Tibial nerve (tissue), 4 donors: ENCODE measurements at places on chromosomes 1 and 21. TPM values are rescaled to one million over a fixed set of nuclear protein-coding genes. Genes with fewer than 3 reads are reported as not detected.

ZBTB8A gene
- total RNA-seq = 14.9 TPM

ABL2 gene
- total RNA-seq = 23.9 TPM

WNT3A gene
- not detected for total RNA-seq

KPRP gene
- total RNA-seq = not detected

GPR89A gene
- total RNA-seq = 36.0 TPM

BGLAP gene
- total RNA-seq = 2.7 TPM

STUM gene
- total RNA-seq = 4.8 TPM

S100A16 gene
- total RNA-seq = 101 TPM

NUF2 gene
- total RNA-seq = 2.0 TPM

RNF19B gene
- 13.9 TPM for total RNA-seq

ADAMTS5 gene
- 18.3 TPM for total RNA-seq

APOBEC4 gene
- not detected for total RNA-seq

SPRR4 gene
- total RNA-seq = not detected

PSEN2 gene
- 30.8 TPM for total RNA-seq

TM2D1 gene
- total RNA-seq = 56.7 TPM

JAM2 gene
- 38.0 TPM for total RNA-seq

PRAMEF5 gene
- total RNA-seq = not detected

CYP4B1 gene
- 609 TPM for total RNA-seq

ERG gene
- 5.9 TPM for total RNA-seq

ITLN2 gene
- total RNA-seq = not detected

FMO1 gene
- 0.90 TPM for total RNA-seq

LCE2A gene
- not detected for total RNA-seq

MFSD2A gene
- 6.0 TPM for total RNA-seq

TMPRSS3 gene
- not detected for total RNA-seq

PRAMEF27 gene
- total RNA-seq = not detected
